Glutamatergic neuron (in vitro differentiated cells): ENCODE measurements at places on chromosomes 16 and 17. TPM values are rescaled to one million over a fixed set of nuclear protein-coding genes. Genes with fewer than 3 reads are reported as not detected.

Gene MYH3
- 2.1 TPM for total RNA-seq

DNA sequence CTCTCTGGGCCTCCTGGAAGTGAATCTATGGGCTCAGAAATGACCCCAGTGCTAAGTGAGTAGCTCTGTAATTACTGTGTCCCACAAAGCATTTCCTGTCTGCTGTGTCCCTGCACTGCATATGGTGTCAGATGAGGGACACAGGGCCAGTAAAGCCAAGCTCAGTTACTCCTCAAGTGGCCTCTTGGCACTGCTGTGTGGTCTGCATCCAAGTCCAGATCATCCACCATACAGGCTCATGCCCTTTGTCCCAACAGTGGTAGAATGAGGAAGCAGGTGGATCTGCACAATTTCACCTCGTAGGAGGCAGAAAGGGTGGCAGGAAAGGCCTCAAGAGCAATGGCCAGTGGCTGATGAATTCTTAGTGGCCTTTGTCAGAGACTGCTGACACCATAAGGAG, 146.8 kb downstream of the SOX9 start:
- DNase-seq: no peak
- peaks cover 5% of the 10 kb centered on the region for H3K27me3 ChIP-seq
- H3K36me3 ChIP-seq: no peaks in the 10 kb centered on the region
- no peak overlapping the region for H3K27ac ChIP-seq
- no peak overlapping the region for H3K4me3 ChIP-seq

GRCh38 chr17:56756536-56756935, 77.2 kb downstream of the C17orf67 start:
- H3K4me3 ChIP-seq: no peak overlapping the region
- H3K4me1 ChIP-seq: peaks cover 7% of the 10 kb centered on the region
- DNase-seq: no peak
- no peaks in the 10 kb centered on the region for H3K36me3 ChIP-seq
- H3K27me3 ChIP-seq: peaks cover 2% of the 10 kb centered on the region

GRCh38 chr16:30527635-30528178, 1.3 kb upstream of the ZNF768 start:
- H3K27ac ChIP-seq: peak overlapping the region; percentile 86
- H3K27me3 ChIP-seq: peaks cover 5% of the 10 kb centered on the region
- peak overlapping the region; percentile 83 for H3K4me3 ChIP-seq
- no peaks in the 10 kb centered on the region for H3K36me3 ChIP-seq

DNA sequence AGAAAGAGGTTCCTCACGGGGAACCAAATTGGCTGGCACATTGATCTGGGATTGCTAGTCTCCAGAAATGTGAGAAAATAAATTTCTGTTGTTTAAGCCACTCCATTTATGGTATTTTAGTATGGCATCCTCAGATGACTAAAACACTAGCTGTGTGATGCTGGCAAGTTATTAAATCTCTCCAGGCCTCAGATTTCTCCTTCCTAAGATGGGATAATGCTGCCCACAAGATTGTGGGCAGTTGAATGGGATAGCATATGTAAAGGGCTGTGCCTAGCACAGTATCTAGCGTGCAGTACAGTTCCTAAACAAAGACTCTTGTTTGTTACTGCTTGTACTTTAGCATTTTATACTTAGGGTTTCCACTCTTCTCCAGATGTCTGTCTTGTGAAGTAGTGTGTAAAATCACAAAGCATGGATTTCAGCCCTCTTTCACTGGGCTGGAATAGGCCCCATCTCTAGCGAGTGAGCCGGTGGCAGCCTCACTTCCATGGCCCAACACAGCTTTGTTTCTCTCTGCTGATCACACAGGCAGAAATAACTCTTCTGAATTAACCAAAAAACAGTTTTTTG, 38.2 kb upstream of the PHAF1 start:
- H3K36me3 ChIP-seq: peaks cover 5% of the 10 kb centered on the region
- no peaks in the 10 kb centered on the region for H3K27me3 ChIP-seq
- H3K27ac ChIP-seq: no peak overlapping the region
- H3K4me1 ChIP-seq: no peaks in the 10 kb centered on the region
- no peak for DNase-seq

GRCh38 chr17:2398182-2398581, 2.7 kb downstream of the MNT start:
- no peaks in the 10 kb centered on the region for H3K36me3 ChIP-seq
- peaks cover 16% of the 10 kb centered on the region for H3K27me3 ChIP-seq
- no peak for DNase-seq
- peak overlapping the region; percentile 87 for H3K27ac ChIP-seq
- H3K4me1 ChIP-seq: peaks cover 26% of the 10 kb centered on the region

- H3K27me3 ChIP-seq: peaks cover 5% of the 10 kb centered on the region
- no peak for DNase-seq
- H3K4me3 ChIP-seq: no peak overlapping the region
- peaks cover 12% of the 10 kb centered on the region for H3K4me1 ChIP-seq
Observed at GRCh38 chr17:18966831-18967624, 15.1 kb downstream of the SLC5A10 start.

DNA sequence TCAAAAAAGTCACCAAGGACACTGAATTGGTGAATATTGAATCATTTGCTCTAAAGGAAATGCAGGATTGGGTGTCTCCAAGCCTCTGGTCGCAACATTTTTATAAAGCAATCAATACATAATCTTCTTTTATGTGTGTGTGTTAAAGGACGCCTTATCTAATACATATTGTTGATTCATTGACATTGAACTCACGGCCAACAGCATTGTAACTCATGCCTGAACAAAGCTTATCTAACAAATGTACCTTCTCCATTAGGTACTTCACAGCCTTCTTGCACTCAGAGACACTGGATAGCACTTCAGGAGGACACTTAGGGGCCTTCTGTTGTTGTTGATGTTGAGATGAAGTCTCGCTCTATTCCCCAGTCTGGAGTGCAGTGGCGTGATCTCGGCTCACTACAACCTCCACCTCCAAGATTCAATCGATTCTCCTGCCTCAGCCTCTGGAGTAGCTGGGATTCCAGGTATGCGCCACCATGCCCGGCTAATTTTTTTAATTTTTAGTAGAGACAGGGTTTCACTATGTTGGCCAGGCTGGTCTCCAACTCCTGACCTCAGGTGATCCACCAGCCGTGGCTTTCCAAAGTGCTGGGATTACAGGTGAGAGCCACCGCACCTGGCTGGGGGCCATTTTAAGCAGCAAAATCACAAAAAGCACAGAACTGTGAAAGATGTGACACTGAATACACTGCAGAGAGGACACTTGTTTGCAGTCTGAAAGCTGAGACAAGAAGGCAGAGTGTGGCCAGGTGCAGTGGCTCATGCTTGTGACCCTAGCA, 13.2 kb upstream of the PDXDC1 start:
- DNase-seq: no peak
- H3K4me1 ChIP-seq: no peaks in the 10 kb centered on the region
- no peaks in the 10 kb centered on the region for H3K36me3 ChIP-seq

GRCh38 chr17:73541561-73541981, 102.7 kb downstream of the SDK2 start:
- DNase-seq: no peak
- no peaks in the 10 kb centered on the region for H3K36me3 ChIP-seq
- peaks cover 9% of the 10 kb centered on the region for H3K27me3 ChIP-seq

GRCh38 chr16:19094542-19095365, 19.0 kb upstream of the ITPRIPL2 start:
- peaks cover 9% of the 10 kb centered on the region for H3K36me3 ChIP-seq
- no peak overlapping the region for H3K27ac ChIP-seq
- H3K27me3 ChIP-seq: peaks cover 3% of the 10 kb centered on the region
- no peak overlapping the region for H3K4me3 ChIP-seq

GRCh38 chr16:23435500-23435899, 17.5 kb downstream of the COG7 start:
- no peaks in the 10 kb centered on the region for H3K27me3 ChIP-seq
- no peaks in the 10 kb centered on the region for H3K4me1 ChIP-seq
- peak; percentile 82 for DNase-seq
- no peak overlapping the region for H3K27ac ChIP-seq

DNA sequence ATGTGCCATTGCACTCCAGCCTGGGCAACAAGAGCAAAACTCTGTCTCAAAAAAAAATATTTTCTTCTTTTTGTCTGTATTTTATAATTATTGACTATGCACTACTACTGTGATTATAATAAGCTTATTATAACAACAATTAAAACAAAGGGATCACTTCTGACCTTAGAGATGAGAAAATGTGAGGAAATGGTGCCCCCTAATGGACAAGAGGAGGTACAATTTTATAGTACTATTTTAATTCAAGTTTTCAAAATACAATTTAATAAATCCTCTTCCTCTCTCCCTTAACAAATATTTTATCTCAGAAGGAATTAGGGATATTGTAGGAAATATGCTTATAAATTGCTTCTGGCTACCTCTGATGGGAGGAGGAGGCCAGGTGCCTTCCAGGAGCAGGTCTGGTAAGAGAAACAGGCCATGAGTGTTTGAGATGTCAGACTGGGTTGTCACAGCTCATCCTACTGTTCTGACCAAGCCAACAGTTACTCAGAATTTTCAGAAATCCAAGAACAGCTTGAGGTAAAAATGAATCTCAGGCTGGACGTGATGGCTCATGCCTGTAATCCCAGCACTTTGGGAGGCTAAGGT, 14.0 kb downstream of the VPS53 start:
- peaks cover 2% of the 10 kb centered on the region for H3K4me1 ChIP-seq
- no peak overlapping the region for H3K27ac ChIP-seq
- H3K27me3 ChIP-seq: no peaks in the 10 kb centered on the region
- no peak for DNase-seq
- H3K36me3 ChIP-seq: no peaks in the 10 kb centered on the region

Gene CENPT
- total RNA-seq: 153 TPM

GRCh38 chr16:86608301-86608747, 30.0 kb downstream of the FOXL1 start:
- H3K4me1 ChIP-seq: peaks cover 4% of the 10 kb centered on the region
- no peak overlapping the region for H3K4me3 ChIP-seq
- DNase-seq: no peak
- no peak overlapping the region for H3K27ac ChIP-seq
- H3K27me3 ChIP-seq: no peaks in the 10 kb centered on the region
- H3K36me3 ChIP-seq: no peaks in the 10 kb centered on the region

DNA sequence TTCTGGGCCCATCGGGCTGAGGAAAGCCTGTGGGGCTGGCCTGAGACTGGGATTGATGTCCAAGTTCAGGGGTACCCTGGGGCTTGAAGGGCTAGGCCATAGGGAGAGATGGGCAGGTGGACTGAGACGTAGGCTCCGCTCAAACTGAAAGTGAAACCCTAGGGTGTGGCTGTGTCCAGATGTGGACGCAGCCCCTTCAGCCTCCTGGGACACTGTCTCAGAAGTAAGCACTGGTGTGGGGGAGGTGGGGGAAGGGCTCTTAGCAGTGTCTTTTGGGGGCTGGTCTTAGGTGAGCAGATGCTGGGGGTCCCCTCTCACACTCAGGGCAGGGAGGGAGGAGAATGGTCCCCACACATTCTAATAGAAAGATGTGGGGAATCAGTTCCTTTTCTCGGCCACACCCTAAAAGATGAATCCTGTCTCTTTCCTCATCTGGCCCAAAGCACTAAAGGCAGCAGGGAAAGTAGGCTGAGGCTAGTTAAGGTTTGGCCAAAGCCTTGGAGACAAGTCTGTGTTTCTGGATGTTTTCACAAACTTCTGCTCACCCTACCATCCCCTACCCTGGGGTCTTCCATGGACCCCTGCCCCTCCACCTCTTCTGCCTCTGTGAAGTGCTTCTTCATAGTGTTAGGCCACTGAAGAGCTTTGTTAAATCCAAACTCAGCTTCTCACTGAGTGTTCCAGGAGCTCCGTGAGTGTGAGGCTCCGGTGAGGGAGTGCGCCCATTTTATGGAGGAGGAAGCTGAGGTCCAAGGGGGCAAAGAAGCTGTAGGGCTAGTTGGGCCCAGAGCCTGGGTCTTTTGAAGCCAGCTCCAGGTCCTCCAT, 5.6 kb downstream of the FMNL1 start:
- no peak for DNase-seq
- H3K4me1 ChIP-seq: peaks cover 42% of the 10 kb centered on the region
- H3K4me3 ChIP-seq: no peak overlapping the region
- H3K27me3 ChIP-seq: peaks cover 15% of the 10 kb centered on the region
- no peaks in the 10 kb centered on the region for H3K36me3 ChIP-seq
- H3K27ac ChIP-seq: no peak overlapping the region

DNA sequence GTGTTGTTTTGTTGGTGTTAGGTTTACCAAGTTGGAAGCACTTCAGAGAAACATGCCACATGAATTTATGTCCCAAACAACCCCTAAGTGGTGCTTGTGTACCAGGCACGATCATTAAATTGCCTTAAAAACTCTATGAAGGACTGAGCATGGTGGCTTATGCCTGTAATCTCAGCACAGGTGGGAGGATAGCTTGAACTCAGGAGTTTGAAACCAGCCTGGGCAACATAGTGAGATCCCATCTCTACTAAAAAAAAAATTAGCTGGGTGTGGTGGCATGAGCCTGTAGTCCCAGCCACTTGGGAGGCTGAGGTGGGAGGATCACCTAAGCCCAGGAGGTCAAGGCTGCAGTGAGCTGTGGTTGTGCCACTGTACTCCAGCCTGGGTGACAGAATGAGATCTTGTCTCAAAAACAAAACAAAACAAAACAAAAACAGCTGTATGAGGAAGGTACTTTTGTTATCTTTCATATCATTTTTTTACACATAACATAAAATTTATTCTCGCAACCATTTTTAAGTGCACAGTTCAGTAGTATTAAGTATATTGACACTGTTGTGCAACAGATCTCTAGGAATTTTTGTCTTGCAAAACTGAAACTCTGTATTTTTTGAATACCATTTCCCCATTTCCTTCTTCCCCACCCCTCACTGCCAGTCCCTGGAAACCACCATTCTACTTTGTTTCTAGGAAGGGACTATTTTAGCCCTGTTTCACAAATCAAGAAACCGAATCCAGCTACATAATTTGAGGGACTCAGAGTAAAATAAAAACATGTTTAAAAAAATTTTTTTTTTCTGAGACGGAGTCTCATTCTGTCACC, 14.3 kb upstream of the RBBP6 start:
- H3K27ac ChIP-seq: no peak overlapping the region
- no peaks in the 10 kb centered on the region for H3K36me3 ChIP-seq
- H3K4me3 ChIP-seq: no peak overlapping the region
- H3K27me3 ChIP-seq: peaks cover 3% of the 10 kb centered on the region
- no peak for DNase-seq

- no peak overlapping the region for H3K4me3 ChIP-seq
- H3K4me1 ChIP-seq: peaks cover 4% of the 10 kb centered on the region
- H3K36me3 ChIP-seq: no peaks in the 10 kb centered on the region
- H3K27me3 ChIP-seq: peaks cover 1% of the 10 kb centered on the region
Observed at GRCh38 chr17:78255029-78255656, 23.7 kb downstream of the TMEM235 start.

- H3K4me1 ChIP-seq: peaks cover 6% of the 10 kb centered on the region
- peaks cover 4% of the 10 kb centered on the region for H3K36me3 ChIP-seq
- H3K27ac ChIP-seq: no peak overlapping the region
- no peak overlapping the region for H3K4me3 ChIP-seq
- DNase-seq: no peak
Observed at GRCh38 chr17:60330731-60331130, 61.2 kb downstream of the USP32 start.

Gene KRT12
- total RNA-seq: not detected

Gene SGCA
- 1.3 TPM for total RNA-seq
